Frontal cortex (tissue), 4 donors: ENCODE measurements at places on chromosomes 3 and 15. TPM values are rescaled to one million over a fixed set of nuclear protein-coding genes. Genes with fewer than 3 reads are reported as not detected.

- no peak for DNase-seq
These were observed 90.1 kb downstream of the TMCO5A start for GRCh38 chr15:38024293-38025091.

GRCh38 chr3:169041677-169042171 is 621.8 kb downstream of the MECOM start:
- DNase-seq, result no peak

DNA sequence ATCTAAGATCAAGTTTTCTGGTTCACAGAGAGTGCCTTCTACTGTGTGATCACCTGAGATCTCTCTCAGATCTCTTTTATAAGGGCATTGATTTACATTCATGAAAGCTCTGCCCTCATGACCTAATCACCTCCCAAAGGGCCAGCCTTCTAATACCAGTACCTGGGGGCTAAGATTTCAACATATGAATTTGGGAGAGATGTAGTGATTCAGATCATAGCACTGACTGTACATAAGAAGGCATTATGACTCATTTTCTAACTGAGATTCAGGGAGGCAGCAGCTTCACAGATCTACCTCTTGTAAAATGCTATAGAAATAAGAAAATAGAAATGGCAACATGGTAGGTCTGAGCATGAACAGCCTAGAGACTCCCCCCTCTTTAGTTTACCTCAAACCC is 39.6 kb downstream of the VGLL3 start:
- no peak for DNase-seq

NLGN1 gene
- 59.1 TPM for total RNA-seq

DNA sequence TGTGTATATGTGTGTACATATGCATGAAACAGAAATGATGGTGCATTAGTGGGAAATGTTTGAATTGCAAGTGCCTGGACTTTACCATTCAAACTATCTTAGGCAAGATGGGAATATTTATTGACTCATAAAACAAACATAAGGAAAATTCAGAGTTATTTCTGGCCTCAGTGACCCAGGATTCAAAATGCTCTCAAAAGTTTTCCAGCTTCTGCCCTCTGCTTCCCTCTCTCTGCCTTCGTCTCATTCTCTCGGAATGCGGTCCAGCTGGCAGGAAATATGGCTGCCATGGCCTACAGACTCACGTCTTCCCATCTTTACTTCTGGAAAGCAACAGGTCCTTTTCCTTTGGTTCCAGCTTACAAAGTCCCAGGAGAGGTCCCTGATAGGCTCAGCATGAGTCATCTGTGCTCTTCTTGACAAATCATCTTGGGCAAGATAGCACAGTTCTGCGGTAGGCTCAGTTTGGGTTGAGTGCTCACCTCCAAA is 8.7 kb upstream of the ZNF774 start:
- DNase-seq, result no peak

DNA sequence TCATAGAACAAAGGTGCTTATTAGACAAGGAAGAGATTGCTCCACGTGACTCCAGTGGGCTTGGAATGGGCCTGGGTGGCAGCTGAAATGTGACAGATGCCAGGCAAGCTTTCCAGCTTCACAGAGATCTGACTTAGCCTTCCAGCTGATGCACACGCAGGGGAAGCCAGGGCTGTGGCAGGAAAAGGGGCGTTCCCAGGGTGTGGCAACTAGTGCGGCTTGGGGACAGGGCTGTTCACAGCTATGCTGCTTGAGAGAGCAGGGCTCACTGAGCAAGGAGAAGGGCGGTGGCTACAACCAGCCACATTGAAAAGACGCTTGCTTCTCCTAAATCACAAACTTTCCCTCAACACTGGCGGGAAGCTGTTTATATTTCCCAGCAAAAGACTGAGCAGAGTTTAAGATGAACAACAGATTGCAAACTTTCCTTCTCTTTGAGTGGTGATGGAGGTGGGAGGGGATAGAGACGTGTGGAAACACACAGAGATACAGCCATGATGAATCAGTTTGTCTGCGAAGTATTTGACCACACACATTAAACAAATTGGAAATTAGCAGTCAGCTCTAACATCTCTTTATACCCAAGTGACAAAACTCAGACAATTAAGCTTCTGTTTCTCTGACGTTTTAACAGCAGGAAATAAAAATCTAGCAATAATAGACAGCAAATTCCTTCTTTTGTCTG is 127.5 kb downstream of the BDH1 start:
- no peak for DNase-seq

DNA sequence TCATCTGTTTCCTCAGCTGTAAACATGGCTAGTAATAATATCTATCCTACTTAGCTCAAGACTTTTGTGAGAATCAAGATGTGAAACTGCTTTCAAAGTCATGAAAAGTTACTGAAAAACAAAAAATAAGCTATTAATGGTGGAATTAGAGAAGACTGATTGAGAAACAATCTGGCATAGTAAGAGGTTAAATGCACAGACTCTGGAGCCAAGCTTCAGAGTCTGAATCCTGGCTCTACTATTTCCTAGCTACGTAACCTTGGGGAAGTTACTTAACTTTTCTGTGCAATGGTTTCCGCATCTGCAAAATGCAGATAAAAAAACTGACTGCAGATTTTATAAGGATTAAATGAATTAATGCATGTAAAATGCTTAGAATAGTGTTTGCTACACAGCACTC is 28.8 kb downstream of the LRRFIP2 start:
- DNase-seq, result no peak

GRCh38 chr15:36666228-36666905 is 86.9 kb downstream of the CDIN1 start:
- no peak for DNase-seq

ZNF197 gene
- 62.4 TPM for total RNA-seq

- DNase-seq, result no peak
These were observed 9.9 kb downstream of the KY start for GRCh38 chr3:134640872-134641470.

DNA sequence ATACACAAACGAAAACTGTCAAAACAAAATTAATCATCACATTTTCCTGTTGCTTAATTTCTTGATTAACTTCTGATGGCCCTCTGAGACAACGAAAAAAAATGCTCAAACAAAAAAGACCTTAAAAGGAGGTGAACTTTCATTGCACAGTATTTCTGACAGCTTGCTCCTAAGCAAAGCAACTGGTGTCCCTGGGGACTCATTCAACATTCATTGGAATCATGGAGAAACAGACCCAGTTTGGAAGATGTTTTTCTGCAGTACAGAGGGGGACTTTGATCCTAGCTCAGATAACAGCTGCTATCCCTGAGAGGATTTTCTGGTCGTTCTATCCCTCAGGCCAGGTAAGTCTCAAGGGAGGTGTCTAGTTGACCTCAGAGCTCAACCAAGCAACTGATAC is 378.7 kb upstream of the ATP11B start:
- no peak for DNase-seq

- no peak for DNase-seq
These were observed 153.8 kb upstream of the RORA start for GRCh38 chr15:61382927-61383326.

DNA sequence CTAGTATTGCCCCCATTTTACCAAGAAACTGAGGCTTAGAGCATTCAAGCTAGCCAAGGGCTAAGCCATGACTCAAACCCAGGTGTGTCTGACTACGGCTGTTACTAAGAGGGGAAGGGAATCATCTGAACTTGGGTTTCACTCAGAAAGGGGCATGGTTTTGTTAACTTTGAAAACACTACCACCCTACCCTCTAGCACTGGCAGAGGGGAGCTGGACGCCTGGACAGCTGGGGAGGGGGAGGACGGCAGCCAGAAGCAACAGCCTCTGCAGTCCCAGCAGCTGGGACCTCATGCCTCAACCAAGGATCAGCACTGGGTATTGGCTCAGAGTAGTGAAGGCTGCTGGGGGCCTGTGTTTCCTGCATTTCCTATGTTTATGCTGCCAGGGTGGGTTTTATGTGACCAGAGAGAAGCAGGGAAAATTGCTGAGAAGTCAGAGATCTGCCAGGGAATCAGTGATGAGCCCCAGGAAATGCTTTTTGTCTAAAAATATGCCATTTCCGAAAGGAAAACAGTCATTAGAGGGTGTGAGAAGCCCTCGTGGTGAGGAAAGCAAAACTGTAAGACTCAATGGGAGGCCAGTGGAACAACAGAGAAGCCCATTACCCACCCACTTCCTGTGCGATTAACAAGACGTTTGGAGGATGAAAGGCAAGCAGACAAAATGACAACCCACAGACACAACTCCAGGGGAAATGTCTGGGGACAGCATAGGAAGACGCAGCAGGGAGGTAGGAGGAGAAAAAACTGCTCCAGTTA is 41.2 kb downstream of the LIPC start:
- no peak for DNase-seq

DNA sequence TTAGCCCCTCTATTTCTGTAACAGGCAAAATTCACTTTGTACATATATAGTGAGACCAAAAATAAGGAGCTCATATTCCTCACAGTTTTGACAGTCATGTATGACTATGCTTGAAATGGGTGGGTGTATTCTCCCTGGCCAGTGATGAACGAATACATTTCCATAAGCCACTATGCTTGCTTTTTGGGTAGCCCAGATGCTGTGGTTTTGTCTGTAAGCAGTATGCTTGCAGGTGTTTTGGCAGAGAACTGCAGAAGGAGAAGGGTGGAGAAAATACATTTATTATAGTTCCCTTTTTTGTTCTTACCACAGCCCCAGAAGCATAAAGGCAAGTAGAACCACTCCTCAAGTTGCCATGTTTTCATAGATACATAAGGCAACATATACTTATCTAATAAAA is 131.2 kb downstream of the RBMS3 start:
- DNase-seq, result no peak

- DNase-seq, result no peak
These were observed 9.9 kb downstream of the LOXL1 start for GRCh38 chr15:73936181-73936580.

C3orf20 gene
- not detected for total RNA-seq

NR1I2 gene
- 0.82 TPM for total RNA-seq

- no peak for DNase-seq
These were observed 27.4 kb downstream of the ZXDC start for GRCh38 chr3:126448136-126448892.

DNA sequence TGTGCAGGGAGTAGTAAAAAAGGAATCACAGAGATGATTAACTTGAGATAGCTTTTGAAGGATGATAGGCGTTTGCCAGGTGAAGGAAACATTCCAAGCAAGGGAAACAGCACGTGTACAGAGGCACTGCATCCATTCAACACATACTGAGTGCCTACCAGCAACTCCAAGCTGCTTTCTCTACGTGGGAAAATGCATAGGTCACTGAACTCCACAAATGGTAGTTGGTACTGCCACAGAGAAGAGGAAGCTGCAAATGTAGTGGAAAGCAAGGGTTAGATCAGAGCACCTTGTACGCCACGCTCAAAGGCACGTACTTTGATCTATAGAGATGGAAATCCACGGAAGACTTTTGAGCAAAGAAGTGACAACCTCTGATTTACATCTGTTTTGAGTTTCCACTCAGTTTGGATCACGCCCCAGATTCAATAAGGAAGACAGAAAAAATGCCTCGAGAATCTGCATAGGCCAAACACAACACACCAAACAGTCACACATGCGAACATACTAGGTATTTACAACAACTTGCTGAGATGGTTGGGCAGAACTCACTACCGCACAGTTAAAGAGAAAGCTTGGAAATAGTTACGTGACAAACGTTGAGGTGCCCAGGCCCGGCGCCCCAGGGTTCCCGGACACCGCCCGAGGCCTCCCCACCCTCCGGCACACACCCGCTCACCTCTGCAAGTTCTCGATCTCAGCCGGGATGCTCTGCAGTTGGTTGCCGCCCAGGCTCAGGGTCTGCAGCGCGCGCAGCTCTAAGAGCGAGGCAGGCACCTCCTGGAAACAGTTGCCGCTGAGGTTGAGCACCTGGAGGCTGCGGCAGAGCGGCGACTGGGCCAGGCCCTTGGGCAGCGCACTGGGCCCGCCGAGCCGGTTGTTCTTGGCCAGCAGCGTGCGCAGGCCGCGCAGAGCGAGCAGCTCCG is 826 bp downstream of the LRRC58 start:
- peak; percentile 11 for DNase-seq

FOXL2NB gene
- 0.41 TPM for total RNA-seq

CSPG5 gene
- 115 TPM for total RNA-seq

DNA sequence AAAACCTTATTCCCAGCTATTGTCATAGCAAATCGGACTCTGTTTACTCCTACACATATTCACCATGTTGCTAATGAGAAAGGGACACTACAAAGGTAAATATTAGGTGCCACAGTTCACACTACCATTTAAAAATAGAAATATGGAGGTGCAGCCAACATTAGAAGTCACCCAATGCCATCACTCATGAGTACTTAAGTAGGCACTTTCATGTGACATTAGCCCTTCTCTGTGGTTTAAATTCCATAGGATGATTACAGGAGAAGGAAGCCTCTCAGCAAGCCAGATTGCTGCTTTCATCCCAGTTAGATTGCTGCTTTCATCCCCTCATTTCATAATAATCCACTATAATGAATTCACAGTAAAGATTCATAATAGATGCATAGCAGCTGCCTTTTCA is 376.8 kb upstream of the ALCAM start:
- no peak for DNase-seq

IGF2BP2 gene
- 20.0 TPM for total RNA-seq

GRCh38 chr3:62922326-62922725 is 47.1 kb upstream of the CADPS start:
- no peak for DNase-seq

PDIA5 gene
- 2.0 TPM for total RNA-seq

DNA sequence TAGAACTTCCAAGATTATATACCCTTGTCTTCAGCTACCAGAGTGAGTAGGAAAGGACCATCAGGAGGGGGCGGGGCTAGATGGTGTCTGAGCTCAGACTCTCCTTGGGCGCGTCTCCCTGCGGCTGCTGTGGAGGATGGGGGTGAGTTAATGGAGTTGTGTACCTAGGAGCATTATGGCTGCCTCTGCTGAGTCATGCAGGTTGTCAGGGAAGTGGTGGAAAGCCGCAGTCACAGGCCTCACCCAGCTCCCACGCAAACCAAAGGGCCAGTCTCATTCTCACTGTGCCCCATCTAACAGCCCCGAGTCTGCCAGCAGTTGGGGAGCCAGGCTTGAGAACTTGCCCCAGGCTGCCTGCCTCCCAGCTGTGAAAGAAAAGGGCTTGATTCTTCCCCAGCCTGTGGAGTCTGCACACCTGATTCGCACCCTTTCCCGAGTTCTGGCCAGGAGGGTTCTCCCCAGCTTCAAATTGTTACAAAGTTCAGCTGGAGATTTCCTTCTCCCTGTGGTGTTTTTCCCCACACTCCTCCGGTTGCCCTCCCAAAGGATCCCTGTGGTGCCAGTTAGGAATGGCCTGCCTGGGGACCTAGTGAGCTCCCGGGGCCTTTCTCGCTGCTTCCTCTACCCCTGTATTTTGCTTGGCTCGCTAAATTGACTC is 143.3 kb downstream of the HCN4 start:
- DNase-seq, result no peak

- DNase-seq, result no peak
These were observed 105.9 kb downstream of the DUT start for GRCh38 chr15:48437178-48437577.

MESP1 gene
- total RNA-seq, result 2.0 TPM

DNA sequence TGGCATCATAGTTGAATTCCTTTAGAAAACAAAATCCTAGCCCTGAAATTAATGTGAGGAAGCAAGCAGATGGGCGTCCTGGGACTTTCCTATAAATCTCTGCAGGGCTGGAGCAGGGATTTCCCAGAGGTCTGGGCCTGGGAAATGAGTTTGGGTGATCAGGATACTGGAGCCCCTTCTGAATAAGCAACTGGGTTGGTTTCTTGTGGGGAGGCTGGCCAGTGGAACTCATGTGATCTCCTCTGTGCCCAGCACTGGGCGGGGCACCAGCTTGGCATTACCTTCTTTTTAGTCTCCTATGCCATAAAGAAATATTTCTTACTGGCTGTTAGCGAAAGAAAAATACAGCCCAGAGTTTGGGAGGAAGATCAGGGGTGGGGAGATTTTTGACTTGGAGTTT is 1.7 kb downstream of the THSD4 start:
- no peak for DNase-seq

CFAP100 gene
- 3.7 TPM for total RNA-seq
